ENCODE measurements at places on chromosomes 16 and 17. TPM values are rescaled to one million over a fixed set of nuclear protein-coding genes. Genes with fewer than 3 reads are reported as not detected.

The KRT23 gene
- total RNA-seq: 0.85 TPM

The SSTR5 gene
- not detected for total RNA-seq

The SPNS1 gene
- 30.8 TPM for total RNA-seq

The GDPD3 gene
- total RNA-seq: 0.73 TPM

The ICAM2 gene
- 0.73 TPM for total RNA-seq

The ATP2A3 gene
- total RNA-seq: 0.85 TPM

The CCL16 gene
- total RNA-seq: not detected

The SEPTIN12 gene
- total RNA-seq: not detected

The KRT222 gene
- total RNA-seq: not detected

The SMIM22 gene
- not detected for total RNA-seq

The PRAC2 gene
- total RNA-seq: not detected

The ACSM2B gene
- not detected for total RNA-seq

The PRRT2 gene
- total RNA-seq: 6.5 TPM

The CDH8 gene
- total RNA-seq: 7.5 TPM

The TLE7 gene
- total RNA-seq: not detected

The COPZ2 gene
- 95.6 TPM for total RNA-seq

The TP53TG3B gene
- not detected for total RNA-seq

The HNF1B gene
- total RNA-seq: not detected

The PRSS21 gene
- total RNA-seq: not detected

The WBP2 gene
- total RNA-seq: 26.8 TPM

The SCN4A gene
- not detected for total RNA-seq

The MT1G gene
- not detected for total RNA-seq

The KRTAP9-8 gene
- not detected for total RNA-seq

The CD300H gene
- not detected for total RNA-seq

The SYCE1L gene
- total RNA-seq: not detected

The KRTAP4-9 gene
- total RNA-seq: not detected

The SNX20 gene
- not detected for total RNA-seq

The IQCK gene
- total RNA-seq: 7.0 TPM

The DPEP1 gene
- total RNA-seq: not detected

The OR3A2 gene
- total RNA-seq: under 0.01 TPM

The SULT1A2 gene
- not detected for total RNA-seq

The LGALS9B gene
- total RNA-seq: not detected

The SDR42E2 gene
- total RNA-seq: not detected

The CLEC3A gene
- total RNA-seq: not detected

The ACSM2A gene
- not detected for total RNA-seq

The KRTAP1-5 gene
- total RNA-seq: 1.5 TPM

The RUNDC3A gene
- total RNA-seq: not detected

The LDHD gene
- total RNA-seq: 6.4 TPM

The P2RX5 gene
- total RNA-seq: not detected

The SCGB1C2 gene
- not detected for total RNA-seq

The ANKRD40CL gene
- total RNA-seq: not detected
